Right renal pelvis (tissue), 4 donors: ENCODE measurements at places on chromosomes 3 and 15.

DNA sequence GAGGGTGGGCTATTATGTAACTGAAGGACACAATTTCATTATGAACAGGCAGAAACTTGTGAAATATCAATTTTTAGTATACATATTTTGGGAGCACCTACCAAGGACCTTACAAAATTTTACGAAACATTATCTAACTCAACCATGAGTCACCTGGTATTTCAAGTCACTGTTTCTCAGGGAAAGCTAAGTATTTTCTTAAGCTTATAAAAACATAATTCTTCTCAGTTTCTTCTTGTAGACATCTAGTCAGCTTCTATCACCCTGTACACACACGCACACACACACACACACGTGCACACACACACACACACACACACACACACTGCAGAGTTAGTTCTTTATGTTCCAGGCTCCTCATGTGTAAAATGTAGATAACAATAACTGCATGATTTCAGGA is 658.3 kb downstream of the TUSC7 start:
- DNase-seq: no peak

DNA sequence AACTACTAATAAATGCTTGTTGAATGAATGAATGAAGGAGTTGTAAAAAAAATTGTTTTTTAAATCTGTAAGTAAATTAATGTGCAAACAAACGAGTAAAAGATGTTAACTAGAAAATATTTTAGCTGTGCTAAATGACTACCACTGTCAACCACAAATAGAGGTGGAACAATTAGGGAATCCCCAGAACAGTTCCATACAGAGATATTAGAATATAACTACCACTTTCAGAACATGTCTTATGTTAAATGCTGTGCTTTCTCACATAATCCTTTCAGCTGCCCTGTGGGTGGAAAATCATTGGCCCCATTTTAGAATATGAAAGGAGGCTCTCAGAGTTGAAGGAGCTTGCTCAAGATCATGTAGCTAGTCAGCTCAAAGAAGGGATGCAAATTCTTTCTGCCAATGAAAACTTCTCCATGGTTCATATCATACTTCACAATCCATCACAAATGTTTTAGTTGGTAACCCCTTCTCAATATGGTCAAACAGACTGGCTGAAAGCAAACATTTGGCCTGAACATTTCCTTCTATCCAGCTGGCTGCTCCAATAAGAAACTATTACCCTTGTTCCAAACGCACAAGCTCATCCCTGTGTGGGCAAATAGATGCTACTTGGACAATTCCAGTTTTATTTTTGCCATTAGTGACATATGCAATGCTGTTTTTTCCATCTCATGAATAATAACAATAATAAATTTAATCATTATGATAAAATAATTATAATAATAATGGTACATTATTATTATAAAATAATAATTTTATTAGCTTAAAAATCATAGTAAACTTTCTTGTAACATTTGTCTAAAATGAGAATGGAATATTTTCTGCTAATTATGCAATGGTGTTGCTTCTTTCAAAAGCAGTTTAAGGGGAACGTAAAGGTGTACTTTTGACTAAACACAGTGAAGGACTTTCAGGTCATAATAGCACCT is 290.4 kb upstream of the STT3B start:
- no peak for DNase-seq

GRCh38 chr3:78818161-78818985 is 949.4 kb downstream of the ROBO1 start:
- DNase-seq: no peak

GRCh38 chr15:65402961-65403360 is 19.8 kb downstream of the IGDCC4 start:
- no peak for DNase-seq

DNA sequence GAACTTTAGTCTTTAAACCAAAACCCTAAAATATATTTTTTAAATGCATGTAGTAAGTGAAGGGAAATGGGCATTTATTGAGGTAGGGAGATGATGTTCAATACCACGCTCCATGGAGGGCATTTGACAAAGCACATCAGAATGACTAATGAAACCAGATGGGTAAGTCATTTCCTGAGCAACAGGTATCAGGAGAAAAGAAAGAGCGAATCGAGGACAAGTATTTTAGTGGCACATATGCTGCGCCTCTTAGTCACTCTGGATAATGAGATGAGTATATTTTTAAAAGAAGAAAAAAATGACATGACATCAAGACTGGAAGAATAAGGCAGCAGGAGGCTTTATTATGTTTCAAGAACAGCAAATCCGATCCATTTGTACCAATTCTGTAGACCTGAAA is 129.0 kb upstream of the ARHGEF3 start:
- DNase-seq: no peak

- no peak for DNase-seq
These were observed 39.0 kb upstream of the CPNE4 start for GRCh38 chr3:132073771-132074170.

- DNase-seq: no peak
These were observed 47.4 kb upstream of the OSTN start for GRCh38 chr3:191151653-191152052.

GRCh38 chr15:99603828-99604227 is 38.0 kb downstream of the MEF2A start:
- no peak for DNase-seq

DNA sequence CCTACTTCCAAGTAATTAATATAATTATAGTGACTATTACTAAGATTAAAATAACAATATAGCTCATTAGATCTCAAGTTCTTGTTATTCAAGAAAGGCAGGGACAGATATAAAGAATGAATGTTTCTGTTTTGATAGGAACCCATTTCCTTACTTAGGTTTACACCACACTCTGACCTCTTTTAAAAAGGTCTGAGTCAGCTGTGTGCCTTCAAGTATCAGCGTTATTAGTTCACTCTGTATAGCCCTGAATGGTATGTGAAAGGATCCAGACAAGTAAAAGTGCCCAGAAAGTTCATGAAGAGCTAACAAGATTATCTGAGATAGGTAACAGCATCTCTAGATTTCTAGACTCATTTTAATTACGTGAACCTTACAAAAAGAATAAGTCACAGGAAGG is 28.9 kb downstream of the PDCD10 start:
- DNase-seq: no peak
